Effector memory CD4-positive, alpha-beta T cell (primary cell): ENCODE measurements at places on chromosomes 1 and 21.

DNA sequence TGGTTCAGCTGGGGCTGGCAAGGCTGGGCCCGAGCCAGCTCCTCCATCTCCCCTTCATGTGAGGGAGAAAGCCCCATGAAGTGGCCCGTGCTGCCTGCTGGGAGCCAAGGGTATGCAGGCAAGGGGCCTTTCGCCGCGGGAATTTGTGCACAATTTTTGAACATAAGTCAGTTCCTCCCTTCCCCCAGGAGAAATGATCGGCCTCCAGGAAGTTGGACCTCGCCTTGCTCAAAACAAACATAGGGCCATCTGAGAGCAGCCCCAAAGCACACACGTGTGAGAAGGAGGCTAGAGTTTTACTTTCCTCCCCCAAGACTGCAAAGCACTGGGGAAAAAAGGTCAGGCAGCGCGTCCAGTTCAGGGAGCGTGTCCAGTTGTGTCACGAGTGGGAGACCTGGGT lies 64.7 kb downstream of the PRDM16 start:
- DNase-seq = no peak

- DNase-seq = peak; percentile 61
Observed at GRCh38 chr1:226061841-226062557, 517 bp upstream of the H3-3A start.

DNA sequence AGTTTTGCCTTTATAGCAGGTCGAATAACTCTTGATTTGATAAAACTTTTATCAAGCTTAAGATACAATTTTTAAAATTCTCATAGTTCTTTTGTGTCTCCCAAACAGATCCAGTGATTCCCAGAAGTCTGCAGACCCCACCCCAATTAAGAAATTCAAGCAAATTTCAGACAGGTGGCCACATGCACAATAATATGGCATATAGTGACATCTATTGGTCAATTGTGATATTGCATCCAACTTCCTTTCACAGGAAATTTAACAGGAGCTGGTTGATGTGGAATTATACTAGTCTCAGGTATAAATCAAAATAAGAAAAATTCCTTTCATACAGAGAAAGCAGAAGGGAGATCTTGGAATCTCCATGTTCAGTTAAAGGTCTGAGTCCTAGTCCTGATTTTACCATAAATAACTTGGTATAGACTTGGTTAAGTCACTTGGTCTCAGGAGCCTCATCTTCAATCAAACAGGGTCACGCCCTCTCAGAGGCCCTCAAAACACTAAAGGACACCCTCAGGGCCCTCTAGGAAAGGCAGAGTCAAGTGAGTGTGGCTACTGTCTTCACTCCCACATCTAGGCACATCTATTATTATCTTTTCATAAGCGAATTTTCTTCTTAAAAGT lies 24.1 kb downstream of the PIGM start:
- DNase-seq = no peak

DNA sequence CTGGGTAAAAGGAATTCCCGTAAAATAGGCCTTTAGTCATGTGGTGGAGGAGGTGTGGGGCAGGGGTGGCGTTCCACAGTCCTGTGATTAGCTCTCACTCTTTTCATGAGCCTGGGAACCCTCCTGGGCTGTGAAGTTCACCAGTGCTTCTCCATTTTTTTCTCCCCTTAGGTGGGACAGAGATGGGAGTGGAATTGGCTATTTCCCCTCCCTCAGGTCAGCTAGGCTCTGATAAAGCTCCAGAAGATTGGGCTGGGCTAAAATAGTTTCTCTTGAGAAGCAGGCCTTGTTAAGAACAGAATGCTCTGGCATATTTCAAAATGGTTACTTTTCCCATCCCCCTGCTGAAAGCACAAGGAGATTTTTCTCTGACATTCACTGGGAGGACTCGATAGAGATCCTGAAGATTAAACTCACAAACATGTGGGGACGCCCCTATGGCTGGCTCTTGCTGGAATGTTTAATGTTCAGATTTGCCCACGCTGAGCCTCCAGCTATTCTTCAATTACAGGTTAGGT lies 33.4 kb upstream of the SLC2A1 start:
- DNase-seq = no peak

DNA sequence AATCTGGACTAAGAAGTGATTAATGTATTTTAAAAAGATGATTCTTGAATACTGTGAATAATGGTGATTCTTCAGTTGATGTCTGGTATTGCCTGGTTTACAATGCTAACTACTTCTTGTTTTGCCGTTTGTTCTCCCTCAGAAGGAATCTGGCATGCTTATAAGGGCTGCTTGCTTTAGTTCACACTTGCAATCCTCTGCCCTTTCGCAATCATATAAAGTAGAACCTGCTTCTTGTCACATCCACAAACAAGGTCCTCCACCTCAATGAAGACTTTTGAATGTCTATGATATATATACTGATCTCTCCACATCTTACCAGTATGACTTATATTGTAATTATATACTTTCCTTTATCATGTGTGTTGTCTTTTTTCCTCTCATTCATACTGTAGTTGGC lies 92.6 kb downstream of the ADGRL4 start:
- no peak for DNase-seq

- DNase-seq = no peak
Observed at GRCh38 chr1:183411091-183411490, 7.1 kb downstream of the NMNAT2 start.

DNA sequence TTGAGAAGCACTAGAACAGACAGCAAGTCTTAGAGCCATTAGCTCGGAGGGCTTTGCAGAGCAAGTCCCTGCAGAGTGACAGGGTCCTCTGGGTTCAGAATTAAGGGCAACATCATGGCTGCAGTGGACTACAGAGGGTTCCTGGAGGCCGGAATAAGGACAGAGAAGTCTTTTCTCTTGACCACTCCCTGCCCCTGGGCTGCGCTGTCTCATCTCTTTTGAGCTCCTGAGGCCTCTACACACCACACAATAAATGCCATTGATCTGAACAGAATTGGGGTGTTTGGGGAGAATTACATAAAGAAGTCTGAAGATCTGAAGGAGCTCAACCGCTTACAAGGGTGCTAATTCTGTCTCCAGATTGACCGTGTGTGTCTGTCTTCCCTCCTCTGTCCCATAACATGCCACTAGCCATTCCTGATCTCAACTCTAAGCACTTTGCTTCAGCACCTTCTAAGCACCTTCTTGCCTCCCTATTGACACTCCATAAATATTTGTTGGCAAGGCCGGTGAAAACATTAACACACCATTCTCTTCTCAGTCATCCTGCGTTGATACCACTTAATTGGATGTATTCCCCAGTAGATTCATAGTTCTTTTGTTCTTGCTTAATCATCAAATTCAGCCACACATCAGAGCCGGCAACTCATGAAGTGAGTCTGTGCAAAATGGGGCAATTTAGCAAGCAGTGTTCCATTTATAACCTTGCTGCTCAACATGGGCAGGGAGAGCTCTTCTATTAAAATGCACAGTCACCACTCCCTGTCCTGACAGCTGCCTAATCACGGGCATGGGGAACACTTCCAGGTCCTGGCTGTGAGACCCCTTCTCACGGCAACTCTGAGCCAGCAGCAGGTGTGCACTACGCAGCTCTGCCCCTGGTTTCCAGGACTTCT lies 49.7 kb downstream of the NMNAT2 start:
- no peak for DNase-seq
